ENCODE measurements at places on chromosomes 11 and 22. TPM values are rescaled to one million over a fixed set of nuclear protein-coding genes. Genes with fewer than 3 reads are reported as not detected.

The TSGA10IP gene
- not detected for total RNA-seq

The VSIG2 gene
- total RNA-seq = 0.29 TPM

The PRG3 gene
- total RNA-seq = not detected

The NAALAD2 gene
- total RNA-seq = not detected

DNA sequence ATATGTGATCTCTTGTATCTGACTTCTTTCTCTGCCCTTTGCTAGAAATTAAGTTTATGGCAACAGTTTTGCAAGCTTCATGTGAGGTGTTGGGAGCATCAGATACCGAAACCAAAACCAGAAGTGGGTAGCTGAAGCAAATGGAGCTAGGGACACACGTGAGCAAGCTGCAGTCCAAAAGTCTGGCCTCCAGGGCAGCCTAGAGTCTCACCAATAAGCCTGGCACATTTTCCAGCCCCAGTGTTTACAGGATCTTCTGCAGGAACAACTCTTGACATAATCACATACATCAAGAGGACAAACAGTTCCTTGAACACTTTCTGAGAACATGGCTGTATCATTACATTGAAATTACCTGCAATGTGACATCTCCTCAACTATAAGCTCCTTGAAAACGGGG, 114.1 kb downstream of the LARGE1 start:
- no peak for DNase-seq

DNA sequence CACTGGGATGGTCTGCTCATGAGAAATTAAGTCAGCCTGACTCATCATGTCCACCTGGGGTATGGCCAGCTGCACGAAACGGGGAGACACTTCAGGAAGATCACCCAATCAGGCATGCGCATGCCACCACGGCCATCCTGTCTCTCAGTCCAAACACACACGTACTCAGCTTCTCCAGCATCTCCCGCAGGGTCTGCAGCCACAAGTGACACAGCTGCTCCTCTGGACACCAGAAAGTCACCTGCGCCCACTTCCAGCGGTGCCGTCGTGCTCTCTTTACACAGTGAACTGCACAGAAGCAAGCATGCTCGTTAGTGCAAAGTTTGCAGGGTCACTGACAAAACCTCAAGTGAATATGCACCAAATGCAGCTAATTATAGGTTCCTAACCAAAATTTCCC, 18.1 kb downstream of the CERK start:
- no peak for DNase-seq

DNA sequence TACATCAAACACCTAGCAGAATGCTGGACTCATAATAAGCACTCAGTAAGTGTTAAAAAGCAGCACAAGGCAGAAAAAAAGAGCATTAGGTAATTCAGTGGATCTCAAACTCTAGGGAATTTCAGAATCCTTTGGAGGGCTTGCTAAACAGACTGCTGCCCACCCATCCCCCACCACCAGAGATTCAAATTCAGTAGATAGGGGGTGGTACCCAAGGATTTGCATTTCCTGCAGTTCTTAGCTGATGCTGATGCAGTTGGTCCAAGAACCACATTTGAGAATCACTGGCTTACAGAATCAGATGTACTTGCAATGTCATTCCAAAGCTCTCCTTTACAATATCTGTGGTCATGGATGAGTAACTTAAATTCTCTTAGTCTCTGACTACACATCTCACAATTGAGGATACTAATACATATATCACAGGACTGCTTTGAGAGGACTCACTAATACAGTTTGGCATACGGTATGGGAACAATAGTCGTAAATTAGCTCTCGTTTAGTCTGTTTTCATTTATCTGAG, 664.5 kb downstream of the KCNA4 start:
- DNase-seq = no peak

GRCh38 chr22:40240160-40240559, 62.4 kb downstream of the TNRC6B start:
- no peak for DNase-seq

All from activated naive CD4-positive, alpha-beta T cell treated with anti-CD3 and anti-CD28 coated beads for 36 hours (primary cell).